ENCODE measurements at places on chromosomes 12 and 14. TPM values are rescaled to one million over a fixed set of nuclear protein-coding genes. Genes with fewer than 3 reads are reported as not detected.

HOXC9 gene
- 2.2 TPM for polyA plus RNA-seq

CAND1 gene
- 30.2 TPM for polyA plus RNA-seq

SCN8A gene
- 0.19 TPM for polyA plus RNA-seq

DNA sequence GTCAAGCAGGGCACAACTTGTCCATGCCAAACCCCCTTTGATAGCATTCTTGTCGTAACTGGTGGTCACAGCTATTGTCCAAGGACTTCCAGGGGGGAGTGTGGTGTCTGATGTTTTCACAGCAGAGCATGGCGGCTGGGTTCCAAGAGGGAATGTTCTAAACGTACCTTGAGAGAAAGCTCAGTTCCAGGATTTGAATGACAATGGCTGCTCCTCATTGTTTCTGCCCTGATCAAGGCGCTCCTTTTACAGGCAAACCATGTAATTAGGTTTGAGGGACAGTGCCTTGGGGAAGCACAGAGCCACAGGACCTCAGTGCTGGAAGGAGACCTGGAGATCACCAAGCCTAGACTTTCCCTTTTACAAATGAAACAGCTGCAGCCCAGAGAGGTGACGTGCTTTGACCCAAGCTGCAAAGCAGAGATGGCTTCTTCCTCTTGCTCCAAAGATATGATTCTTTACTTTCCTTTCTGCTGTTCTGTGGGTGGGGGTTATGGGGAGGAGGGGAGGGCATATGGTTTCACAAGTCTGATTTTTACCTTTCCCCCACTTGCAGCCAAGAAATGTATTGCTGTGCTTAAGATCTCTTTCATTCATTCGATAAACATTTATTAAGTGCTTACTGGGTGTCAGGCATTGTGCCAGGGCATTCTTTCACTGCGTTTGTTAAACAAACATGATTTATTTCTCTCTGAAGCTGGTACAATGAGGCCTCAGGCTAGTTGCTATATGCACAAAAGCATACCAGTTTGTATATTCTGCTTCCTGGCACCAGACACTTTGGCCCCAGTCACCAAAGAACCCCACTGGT is 172.8 kb downstream of the KTN1 start:
- DNase-seq, result no peak

GRCh38 chr14:46820291-46820690 is 168.7 kb upstream of the RPL10L start:
- no peak for DNase-seq

- peak; percentile 57 for DNase-seq
These were observed 1.2 kb downstream of the PPTC7 start for GRCh38 chr12:110581931-110582275.
